Cerebellar nuclear complex (tissue), 1 donor: ENCODE measurements at places on chromosomes 4 and X.

DNA sequence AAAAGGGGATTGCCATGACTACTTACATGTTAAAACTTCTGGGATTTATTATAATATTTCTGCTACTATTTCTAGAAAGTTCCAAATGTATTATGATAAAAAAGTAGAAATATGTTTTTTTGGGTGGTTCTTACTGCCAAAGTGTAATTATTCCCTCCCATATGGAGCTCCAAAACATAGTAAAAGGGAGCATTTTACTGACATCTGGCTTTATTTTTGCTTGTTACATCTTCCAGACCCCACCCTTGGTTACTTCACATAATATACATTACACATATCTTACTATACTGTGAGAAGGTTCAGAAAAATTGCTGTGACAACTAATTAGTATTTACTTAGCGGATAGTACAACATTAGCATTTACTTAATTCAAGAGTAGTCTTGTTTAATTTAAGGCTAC, 205.1 kb upstream of the TLL1 start:
- no peak for DNase-seq

- no peak for DNase-seq
Measured at GRCh38 chr4:128456171-128456570, 168.6 kb upstream of the PGRMC2 start.

- DNase-seq = no peak
Measured at GRCh38 chr4:133929531-133930239, 271.9 kb downstream of the PABPC4L start.

- no peak for DNase-seq
Measured at GRCh38 chr4:86218746-86219473, 140.9 kb downstream of the MAPK10 start.

DNA sequence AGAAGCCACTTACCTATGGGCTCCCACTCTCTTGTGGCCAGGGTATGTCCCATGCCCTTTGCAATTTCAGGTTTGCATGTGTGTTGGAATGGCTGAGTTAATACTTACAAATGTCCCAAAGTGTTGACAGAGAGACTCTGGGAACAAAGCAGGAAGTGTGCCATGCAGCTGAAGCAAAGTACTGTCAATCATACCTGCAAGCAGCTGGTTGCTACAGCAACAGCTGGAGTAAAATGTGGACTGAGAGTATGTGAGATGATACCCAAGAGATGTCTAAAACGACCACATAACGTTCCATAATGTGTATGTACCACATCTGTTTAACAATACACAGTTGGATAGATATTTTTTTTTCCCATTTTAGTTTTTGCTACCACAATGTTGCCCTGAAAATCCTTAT, 82.8 kb upstream of the CAMK2D start:
- no peak for DNase-seq

GRCh38 chrX:15804563-15804962, 14.3 kb downstream of the ZRSR2 start:
- DNase-seq = no peak

- no peak for DNase-seq
Measured at GRCh38 chr4:47913861-47914219, 543 bp downstream of the NFXL1 start.

- DNase-seq = no peak
Measured at GRCh38 chrX:79592259-79592658, 225.1 kb upstream of the ITM2A start.

DNA sequence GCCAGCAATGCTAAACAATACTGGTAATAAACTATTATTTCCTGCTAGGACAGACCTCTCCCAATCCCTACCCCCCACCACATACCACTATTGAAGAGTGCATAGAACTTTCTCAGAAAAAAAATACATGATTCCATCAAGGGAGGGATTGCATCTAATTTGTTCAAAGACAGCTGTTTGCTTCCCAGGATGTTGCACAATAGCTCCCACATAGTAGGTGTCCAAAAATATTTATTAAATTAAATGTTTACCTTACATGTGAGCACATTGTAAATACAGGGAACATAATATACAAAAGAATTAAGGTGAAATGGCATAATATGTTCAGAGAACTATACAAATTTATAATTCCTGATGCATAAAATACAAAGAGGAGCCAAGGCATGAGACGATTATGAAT, 1111.8 kb upstream of the LCORL start:
- no peak for DNase-seq

GRCh38 chr4:44629280-44629866, 22.1 kb downstream of the YIPF7 start:
- no peak for DNase-seq

DNA sequence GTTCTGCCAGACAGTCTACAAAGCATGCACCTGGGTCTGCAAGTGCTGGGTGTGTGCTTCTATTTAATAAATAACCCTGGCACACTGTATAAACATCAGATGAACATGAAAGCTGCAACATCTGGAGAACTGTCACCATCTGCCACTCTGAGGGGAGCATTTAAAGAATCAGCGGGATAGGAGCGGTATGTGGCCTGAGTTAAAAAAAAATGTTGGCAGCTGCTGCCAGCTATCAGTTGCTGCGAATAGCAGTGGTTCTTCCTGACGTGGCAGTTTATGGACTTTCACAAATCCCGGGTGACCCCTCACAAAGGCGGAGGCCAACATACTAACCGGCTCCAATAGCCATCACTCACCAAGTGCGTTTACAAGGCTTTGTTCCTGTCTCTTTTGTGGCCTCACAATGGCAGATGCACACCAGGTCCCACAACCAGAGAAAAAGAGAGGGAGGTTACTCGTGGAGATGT, 95.1 kb downstream of the RASL11B start:
- no peak for DNase-seq

DNA sequence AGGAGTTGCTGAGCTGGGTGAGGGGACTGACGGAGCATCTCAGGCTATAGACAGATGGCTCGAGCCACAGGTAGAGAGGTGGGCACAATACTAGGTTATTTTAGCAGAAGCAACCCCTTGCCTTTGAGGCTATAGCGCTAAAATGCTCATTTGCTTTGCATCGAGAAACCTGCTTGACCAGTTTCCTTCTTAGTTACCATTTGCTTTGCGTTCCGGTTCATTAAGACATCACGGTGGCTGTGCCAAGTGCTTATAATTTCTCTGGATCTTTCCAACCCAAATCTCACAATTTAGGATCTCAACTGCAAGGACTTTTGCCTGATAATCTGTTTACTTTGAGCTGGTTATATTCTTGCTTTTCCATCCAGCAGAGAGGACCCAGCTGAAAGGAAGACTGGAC, 40.8 kb downstream of the DLG3 start:
- DNase-seq = no peak

GRCh38 chr4:146333187-146333894, 119.0 kb downstream of the REELD1 start:
- no peak for DNase-seq

GRCh38 chrX:45505214-45505613, 304.5 kb upstream of the DIPK2B start:
- DNase-seq = no peak

DNA sequence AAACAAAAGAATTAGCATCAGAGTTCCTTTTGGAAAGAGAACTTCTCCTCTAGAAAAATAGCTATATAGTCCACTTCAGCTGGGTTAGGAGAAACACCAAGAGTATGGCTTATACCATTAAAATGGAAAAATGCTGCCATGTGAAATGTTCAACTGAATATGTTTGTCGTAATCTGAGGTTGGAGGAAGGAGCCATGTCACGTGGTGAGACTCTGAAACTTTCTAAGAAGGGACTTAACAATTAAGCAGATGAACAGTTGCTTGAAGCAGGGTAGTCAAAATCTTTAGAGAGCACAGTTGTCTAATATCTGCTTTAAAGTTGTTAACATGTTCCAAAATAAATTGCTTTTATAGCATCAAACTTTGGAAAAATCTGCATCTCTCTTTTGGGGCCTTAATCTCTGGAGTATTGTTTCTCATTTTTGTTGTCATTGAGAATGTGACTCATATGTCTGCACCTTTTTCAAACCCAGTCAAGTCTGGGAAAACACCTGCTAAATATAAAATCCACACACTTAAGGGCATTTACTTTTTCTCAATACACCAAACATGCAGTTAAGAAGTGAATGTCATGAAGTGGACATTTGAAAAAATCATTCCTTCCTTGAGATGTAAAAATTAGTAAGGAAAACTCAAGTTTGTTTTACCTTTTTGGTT, 168.8 kb upstream of the PDE5A start:
- no peak for DNase-seq

- no peak for DNase-seq
Measured at GRCh38 chr4:55851885-55852284, 1.6 kb upstream of the EXOC1 start.

DNA sequence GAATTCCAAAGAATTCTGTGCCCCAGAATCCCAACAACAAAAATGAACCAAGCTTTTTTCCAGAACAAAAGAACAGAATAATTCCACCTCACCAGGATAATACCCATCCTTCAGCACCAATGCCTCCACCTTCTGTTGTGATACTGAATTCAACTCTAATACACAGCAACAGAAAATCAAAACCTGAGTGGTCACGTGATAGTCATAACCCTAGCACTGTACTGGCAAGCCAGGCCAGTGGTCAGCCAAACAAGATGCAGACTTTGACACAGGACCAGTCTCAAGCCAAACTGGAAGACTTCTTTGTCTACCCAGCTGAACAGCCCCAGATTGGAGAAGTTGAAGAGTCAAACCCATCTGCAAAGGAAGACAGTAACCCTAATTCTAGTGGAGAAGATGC, 161.6 kb downstream of the AFF2 start:
- DNase-seq = no peak

DNA sequence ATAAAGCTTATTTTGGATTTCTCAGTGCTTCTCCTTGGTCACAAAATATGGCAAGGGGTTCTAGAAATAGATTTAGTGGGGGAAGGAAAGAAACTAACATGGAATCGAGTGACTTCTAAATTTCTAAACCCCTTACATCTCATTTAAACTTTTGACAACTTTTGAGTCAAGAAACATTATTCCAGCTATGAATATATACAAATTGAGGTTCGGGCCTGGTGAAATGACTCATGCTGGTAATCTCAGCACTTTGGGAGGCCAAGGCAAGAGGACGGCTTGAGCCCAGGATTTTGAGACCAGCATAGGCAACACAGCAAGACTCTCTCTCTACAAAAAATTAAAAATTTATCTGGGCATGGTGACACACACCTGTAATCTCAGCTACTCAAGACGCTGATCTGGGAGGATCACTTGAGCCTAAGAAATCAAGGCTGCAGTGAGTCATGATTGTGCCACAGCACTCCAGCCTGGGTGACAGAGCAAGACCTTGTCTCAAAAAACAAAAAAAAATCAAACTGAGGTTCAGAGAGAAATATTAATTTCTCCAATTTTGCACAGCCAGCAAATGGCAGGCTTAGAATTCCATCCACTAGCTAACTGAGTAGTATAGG, 99.8 kb downstream of the ANXA3 start:
- DNase-seq = no peak

GRCh38 chr4:80926446-80926845, 104.1 kb upstream of the BMP3 start:
- no peak for DNase-seq

DNA sequence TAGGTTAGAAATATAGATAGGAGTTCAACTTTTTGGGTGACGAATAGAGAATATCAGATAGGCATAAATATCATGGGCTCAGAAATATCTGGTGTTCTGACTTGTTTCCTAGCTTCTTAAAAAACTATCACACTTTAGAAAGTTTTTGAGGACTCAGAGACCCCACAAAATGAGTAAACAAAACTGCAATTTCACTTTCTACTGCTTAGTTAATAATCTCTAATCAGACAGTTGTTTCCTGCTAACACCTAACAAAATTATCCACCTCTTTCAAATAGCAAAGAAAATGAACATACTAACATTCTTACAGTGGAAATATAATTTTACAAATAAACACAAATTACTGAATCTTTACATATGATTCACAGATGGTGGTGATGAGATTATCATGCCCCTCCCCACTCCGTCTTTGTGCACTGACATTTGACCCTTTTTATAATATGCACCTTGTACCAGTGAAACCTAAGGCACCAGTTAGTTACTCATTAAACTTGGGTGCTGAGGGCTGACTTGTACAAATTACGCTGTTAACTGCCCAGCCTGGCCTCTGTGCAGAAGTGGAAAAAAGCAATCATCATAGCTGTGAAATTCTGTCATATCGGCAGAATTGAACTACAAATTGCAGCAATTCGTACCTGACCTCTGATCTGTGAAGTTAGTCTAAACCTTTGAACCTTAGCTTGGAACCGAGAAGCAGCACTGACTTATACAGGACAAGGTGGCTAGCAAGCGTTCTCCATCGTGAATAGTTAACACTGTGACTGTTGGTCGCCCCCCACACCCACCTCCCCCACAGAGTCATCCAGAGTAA, 138.7 kb downstream of the CHRNA9 start:
- no peak for DNase-seq

GRCh38 chr4:59979061-59979460, 1221.1 kb upstream of the ADGRL3 start:
- no peak for DNase-seq

- no peak for DNase-seq
Measured at GRCh38 chr4:17544205-17544604, 29.2 kb downstream of the CLRN2 start.

DNA sequence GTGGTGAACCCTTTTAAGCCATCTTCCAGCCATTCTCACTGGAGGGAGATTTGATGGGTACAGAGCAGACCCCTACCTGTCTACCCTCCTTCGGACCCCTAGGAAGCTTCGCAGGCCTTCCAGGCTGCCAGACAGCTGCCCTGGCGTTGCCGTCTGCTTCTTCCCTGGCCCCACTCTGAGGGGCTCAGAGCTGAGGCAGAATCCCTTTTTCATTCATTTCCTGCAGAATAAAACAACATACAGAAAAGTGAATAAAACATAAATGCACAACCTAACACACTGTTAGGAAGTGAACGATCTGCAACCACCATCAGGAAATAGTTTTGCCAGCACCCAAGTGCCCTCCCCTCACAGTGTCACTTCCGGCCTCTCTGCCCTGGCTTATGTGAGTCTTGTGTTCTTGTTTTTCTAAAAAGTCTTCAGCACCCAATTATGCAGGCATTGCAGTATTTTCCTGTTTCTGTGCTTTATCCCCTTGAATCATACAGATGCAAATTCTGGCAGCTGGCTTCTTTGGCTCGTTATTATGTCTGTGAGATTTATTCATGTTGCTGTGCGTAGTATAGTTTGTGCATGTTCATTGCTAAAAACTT, 5.6 kb upstream of the ADD1 start:
- no peak for DNase-seq

GRCh38 chr4:24765376-24765988, 29.9 kb upstream of the SOD3 start:
- no peak for DNase-seq

DNA sequence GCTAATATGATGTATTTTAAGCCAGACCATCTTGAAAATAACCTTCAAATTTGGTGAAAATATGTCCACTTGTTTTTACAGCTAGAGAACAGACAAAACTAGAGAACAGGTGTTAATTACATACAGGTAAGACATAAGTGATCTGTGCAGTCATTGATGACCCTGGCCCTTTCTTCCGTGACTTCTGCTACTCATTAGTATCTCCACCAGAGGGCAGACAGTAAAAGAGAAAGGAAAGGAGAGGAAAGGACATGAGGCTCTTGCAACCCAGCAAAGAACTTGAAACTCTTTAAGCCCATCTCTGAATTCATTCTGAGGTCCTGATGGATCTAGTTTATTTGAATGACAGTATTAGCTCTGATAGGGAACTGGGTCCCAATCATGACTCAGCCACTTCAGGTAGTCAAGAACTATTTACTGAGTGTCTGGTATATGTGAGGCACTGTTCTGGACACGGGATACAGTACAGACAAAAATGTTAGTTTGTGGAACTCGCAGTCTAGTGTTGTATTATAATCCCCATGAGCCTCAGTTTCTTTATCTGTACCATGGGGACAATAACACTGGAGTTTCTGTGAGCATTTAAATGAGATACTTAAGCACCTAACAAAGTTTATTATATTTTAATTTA, 121.0 kb upstream of the TEX13D start:
- no peak for DNase-seq

GRCh38 chrX:9048801-9049200, 14.9 kb upstream of the FAM9B start:
- DNase-seq = no peak
